Common myeloid progenitor, CD34-positive (primary cell): ENCODE measurements at places on chromosomes 16 and 17.
A peak's percentile ranks its signal among the peaks of the same experiment; 100 is the strongest.

GRCh38 chr17:38724337-38724988 is 5.7 kb upstream of the CISD3 start:
- peak; percentile 78 for DNase-seq

DNA sequence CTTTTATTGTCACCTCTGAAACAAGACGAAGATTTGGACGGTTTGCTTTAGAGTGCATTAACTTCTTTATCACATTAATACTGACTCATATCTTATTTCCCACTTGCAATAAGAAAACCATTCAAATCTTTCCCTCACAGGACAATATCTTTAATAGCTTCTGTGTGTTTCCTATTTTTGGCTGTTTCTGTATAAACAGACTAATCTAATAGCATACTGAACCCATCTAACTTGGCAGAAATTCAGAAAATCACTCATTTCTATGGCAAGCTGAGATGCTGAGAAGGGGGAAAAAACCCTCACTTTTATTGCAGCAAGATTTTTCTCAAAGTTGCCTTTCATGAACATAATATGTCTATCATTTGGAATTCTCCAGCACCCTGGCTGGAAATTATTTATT is 524.9 kb downstream of the WWOX start:
- peak; percentile 67 for DNase-seq

- no peak for DNase-seq
Measured at GRCh38 chr17:65328567-65328966, 191.4 kb downstream of the RGS9 start.

DNA sequence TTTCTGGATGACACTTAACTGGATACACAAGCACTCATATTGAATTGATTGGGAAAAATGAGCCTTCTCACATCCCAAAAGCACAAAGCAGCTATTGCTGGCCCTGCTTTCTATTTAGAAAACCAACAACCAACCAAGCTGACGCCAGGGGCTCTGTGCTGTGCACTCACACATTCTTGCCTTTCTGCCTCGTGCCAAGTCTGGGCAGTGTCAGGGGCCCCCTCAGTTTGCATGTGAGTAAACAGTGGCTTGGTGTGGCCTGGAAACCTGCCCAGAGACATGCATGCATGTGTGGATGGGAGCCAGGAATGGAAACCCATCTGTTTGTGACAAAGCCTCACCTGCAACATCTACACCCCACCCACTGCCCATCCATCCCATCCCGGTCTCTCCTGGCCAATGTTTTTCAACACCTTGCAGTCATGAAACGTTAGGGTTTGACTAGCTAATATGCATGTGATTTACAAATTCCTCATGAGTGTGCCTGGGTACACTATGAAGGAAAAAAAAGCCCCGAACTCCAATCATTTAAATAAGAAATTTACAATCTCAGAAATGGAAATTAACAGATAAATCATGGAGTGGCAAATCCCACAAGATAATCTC is 20.4 kb downstream of the MIEF2 start:
- no peak for DNase-seq

GRCh38 chr16:79677799-79678530 is 77.4 kb upstream of the MAF start:
- no peak for DNase-seq

GRCh38 chr17:2262135-2262587 is 41.4 kb downstream of the SMG6 start:
- no peak for DNase-seq

GRCh38 chr16:86272744-86273143 is 237.6 kb upstream of the FOXF1 start:
- no peak for DNase-seq

DNA sequence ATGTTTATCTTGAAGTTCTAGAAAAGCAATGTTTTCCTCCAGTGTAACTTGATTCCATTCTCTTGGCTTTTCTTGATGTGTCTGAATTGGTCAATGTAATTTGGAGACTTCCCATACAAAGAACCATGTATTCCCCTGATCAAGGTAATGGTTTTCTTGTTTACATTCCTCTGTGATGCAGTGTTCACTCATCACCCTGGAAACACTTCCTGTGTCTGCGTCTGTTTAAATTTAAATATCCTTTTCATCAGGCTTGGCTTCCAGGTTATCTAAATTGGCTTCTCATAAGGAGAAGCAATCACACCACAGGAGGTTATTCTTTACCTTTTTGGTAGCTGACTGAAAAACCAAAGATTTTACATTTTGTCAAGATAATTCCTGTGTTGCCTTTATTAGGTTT is 237.3 kb upstream of the WSCD1 start:
- DNase-seq: no peak

GRCh38 chr16:78597809-78598570 is 498.5 kb downstream of the WWOX start:
- DNase-seq: no peak
